A172 (cell line): ENCODE measurements at places on chromosomes 3 and 15. TPM values are rescaled to one million over a fixed set of nuclear protein-coding genes. Genes with fewer than 3 reads are reported as not detected.

GRCh38 chr3:142251951-142252350 is 26.6 kb upstream of the GK5 start:
- DNase-seq, result no peak

DNA sequence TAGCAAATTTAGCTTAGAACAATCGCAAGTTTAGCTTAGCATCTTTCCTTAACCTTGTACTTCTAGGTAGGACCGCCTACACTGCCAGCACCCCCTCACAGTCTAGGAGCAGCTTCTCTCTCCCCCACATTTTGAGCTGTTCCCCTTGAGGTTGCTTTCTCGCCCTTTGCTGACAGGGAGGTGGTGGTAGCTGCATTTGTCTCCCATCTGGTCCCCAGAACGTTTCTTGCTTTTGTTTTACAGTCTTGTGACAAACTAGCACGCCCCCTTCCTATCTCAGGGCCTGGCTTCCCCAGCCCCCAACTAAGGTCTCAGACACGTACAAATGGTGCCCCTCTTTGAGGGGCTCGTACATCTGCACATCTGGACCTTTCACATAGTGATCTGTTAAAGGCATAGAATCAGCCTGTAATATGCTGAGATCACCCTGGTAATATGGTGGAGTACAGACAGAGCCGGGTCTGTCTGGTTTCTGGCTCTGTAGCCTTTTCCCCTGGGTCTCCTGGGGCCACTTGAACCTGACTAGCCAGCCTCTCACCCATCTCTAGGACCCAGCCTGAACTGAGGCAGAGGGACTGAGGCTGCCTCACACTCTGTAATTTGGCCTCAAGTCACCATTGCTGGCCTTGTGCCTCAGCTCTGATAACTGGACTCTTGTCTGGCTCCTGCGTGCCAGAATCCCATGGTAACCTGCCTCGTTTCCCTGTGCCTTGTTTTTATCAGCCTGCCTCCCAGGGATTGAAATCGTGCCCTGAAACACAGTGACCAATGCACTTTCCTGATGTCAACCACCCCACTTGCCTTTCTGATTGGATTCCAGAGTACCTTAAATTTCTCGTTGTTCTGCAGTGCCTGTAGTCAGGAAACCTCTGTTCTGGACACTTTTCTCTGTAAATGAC is 27.7 kb downstream of the CRTC3 start:
- DNase-seq, result peak; percentile 18

DNA sequence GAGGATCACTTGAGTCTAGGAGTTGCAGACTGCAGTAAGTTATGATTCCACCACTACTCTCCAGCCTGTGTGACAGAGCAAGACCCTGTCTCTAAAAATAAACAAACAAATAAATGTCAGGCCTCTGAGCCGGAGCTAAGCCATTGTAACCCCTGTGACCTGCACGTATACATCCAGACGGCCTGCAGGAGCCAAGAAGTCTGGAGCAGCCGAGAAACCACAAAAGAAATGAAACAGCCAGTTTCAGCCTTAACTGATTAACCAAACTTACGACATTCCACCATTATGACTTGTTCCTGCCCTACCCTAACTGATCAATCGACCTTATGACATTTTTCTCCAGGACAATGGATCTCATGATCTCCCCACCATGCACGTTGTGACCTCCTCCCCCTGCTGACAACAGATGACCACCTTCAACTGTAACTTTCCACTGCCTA is 32.5 kb upstream of the ZKSCAN7 start:
- DNase-seq, result no peak

GRCh38 chr3:31185062-31185357 is 290.5 kb upstream of the GADL1 start:
- no peak for DNase-seq

DNA sequence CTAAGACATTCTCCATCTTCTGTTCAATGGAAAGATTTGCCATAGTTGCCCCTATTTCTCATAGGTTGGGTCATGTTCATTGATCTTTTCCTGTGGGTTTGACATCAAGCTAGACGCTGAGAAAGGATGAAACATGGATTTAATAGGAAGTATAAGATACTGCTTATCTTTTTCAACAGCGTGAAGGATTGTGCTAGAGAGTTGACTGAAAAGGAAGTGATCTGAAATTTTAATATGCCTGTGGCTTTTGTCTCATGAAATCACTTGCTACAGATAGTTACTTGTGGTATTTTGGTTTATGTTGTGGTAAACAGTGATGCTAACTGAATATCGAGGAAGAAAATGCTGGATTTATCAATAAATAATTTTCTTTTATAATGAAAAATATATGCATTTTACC is 442.9 kb downstream of the EDEM1 start:
- DNase-seq, result no peak

ZNF501 gene
- total RNA-seq, result not detected in 2 replicates

GRCh38 chr3:161104561-161105551 is at the start of gene B3GALNT1:
Gene B3GALNT1, minus strand, starts transcription at chr3:161105349. Its CDS starts 18,595 bp downstream, at chr3:161086754.
- DNase-seq, result peak; percentile 42

GRCh38 chr3:105385819-105386508 is 19.3 kb downstream of the ALCAM start:
- no peak for DNase-seq

ZNF860 gene
- total RNA-seq, result 2.3 and 3.2 TPM in 2 replicates

SCAANT1 gene
- not detected in 2 replicates for total RNA-seq

- DNase-seq, result peak; percentile 32
Measured at GRCh38 chr3:16801698-16802097, 83.1 kb upstream of the PLCL2 start.

GRCh38 chr3:50599716-50600118 is 11.9 kb downstream of the CISH start:
- DNase-seq, result no peak

DNA sequence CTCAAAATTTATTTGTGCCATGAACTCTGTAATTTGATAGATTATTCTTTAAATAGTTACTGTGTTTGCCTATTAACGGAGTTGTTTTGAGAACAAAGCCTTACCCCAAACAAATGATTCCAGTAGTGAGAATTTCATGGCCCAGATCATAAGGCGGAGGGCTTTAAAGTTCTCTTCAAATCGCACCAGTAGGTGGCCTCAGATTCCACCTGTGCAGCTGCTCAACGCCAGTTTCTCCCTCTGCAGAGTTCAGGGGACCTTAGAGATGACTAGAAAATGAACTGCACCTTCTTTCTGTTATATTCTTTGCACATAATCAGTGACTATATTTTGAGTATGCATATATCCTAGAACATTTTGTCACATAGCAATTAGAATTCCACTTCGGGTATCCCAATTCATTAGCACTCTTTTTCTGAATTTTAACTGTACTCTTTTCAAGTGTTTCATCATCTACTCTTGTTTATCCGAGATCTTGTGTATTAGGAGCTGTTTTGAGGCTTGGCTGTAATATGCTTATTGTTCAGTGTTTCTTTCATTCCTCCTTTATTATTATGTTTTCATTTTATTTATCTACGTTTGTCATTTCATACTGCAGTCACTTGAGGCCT is 232.6 kb upstream of the CHRM5 start:
- DNase-seq, result peak; percentile 35

DNA sequence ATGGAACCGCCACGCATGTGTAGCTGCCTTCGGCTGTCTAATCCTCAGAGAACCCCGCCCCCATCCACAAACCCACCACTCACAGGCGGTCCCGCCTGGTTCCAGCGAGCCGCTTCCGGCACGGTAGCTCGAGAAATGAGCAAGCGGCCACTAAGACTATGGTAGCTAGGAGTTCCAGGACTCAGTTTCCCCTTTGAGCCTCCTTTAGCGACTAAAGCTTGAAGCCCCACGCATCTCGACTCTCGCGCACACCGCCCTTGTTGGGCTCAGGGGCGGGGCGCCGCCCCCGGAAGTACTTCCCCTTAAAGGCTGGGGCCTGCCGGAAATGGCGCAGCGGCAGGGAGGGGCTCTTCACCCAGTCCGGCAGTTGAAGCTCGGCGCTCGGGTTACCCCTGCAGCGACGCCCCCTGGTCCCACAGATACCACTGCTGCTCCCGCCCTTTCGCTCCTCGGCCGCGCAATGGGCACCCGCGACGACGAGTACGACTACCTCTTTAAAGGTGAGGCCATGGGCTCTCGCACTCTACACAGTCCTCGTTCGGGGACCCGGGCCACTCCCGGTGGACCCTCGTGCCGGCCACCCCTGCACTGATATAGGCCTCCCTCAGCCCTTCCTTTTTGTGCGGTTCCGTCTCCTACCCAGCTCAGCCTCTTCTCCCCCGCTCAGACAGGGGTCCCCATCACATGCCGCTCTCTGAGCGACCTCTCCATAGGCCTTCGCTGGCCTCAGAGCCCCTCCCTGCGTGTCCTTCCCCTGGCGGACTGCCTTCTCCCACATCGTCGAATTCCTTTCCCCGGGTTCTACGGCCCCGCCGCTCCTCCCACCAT is at the start of gene RAB11A:
Gene RAB11A, plus strand, starts transcription at position 366 of the 828 bp plus-strand sequence. Its CDS starts 95 bp downstream, at position 461.
- peak; percentile 91 for DNase-seq

PAK6 gene
- total RNA-seq, result 0.17 and 0.43 TPM in 2 replicates

- no peak for DNase-seq
Measured at GRCh38 chr3:133937061-133937686, 41.5 kb upstream of the RAB6B start.

DNA sequence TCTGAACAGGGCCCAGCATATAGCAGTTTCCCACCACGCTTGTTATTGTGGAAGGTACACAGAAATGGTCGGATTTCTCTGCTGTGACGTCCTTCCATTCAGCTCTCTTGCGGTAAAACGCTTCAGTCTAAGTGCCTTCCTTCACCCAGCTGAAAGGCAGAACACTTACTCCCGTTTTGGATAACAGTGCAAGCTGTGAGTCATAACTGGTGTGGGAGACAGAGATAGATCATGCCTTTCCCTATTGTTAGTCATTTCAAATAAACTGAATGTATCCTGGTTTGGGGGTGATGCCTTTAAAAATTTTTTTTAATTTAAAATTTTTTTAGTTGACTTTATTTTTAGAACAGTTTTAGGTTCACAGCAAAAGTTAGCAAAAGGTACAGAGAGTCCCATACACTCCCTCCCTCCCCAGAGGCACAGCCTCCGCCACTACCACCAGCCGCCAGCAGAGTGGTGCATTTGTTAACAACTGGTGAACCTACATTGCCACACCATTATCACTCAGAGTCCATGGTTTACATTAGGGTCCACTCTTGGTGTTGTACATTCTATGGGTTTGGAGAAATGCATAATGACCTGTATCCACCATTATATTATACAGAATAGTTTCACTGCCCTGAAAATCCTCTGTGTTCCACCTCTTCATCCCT is 94.9 kb upstream of the NSMCE3 start:
- peak; percentile 64 for DNase-seq

DNA sequence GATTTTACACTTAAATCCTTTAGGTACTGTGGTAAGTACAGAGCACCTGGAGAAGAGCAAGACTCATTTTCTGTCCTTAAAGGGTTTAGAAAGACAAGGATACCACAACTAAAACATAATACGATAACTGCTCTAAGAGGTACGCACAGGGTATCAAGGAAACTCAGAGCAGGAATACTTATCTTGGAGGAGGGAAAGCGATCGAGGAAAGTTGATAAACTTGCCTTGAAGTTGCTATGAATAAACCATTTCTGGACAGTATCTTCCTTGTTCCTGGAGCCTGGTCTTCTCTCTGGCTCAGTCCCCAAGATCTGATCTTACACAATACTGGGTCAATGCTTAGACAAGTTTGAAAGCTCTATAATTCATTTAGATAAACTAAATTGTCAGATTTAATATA is 17.6 kb upstream of the GATM start:
- DNase-seq, result no peak

CTXN2 gene
- total RNA-seq, result 0.05 TPM in 1 of 2 replicates, not detected in the other

IGSF10 gene
- total RNA-seq, result 0.31 and 1.3 TPM in 2 replicates

GRCh38 chr3:53195602-53196574 is 34.9 kb downstream of the PRKCD start:
- no peak for DNase-seq

DNA sequence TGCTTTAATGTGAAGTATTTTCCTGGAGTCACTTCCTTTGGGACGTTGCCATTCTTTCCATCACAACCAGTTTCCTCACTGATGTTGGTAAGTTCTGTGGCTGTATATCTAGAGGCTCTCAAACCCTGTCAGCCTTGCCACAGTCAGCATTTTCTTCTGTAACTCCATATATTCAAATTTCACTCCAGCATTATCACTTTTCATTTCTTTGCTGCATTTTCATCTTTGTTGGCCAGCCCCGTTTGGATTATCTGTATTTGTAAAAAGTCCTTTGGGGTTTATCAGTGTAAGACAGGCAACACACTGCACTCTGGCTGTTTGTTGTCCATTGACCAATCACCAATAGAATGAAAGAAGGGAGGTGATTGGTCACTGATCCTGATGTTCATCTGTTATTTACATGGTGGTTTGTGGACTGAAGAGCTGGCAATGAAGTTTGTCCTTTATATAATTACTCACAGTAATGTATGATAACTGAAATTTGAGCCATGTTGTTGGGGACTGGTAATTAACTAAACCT is 20.3 kb downstream of the GMPS start:
- DNase-seq, result no peak

SLC28A2 gene
- total RNA-seq, result not detected in 2 replicates

DNA sequence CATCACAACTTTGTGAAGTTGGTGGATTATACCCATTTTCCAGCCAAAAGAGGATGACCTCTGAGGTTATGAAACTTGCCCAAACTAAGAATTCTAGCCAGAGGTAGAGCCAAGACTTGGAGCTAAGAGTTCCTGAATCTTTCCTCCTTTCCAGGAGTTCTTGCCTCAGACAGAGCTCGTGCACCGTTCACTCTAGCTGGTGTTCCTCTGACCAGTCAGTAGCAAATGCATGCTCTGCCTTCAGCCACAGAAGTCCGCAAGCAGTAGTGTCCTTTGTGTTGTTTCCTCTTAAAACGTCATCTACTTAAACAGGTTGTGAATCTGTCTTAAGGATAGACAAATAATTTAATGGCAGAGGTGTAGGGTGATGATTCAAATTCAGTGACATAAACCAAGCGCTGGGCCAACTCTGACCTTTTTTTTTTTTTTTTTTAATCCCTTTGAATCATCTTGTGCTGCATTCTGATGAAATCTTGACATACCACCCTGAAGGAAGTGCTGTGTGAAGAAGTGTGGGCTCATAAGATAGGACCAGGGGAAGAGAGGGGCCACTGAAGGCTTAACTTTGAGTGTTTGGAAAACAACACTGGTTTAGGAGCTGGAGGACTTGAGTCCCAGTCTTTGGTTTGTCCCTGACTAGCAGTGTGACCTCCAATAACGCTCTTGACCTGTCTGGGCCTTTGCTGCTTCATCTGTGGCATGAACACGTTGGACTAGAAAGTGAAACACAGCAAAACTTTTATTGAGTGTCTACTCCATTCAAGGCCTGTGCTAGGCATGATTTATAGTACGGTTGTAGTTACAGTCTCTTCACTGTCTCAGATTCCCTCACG is 53.4 kb downstream of the ITPR1 start:
- DNase-seq, result no peak

GRCh38 chr15:52340093-52340492 is 44.5 kb upstream of the MYO5C start:
- no peak for DNase-seq

MORC1 gene
- total RNA-seq, result not detected in 2 replicates

DNA sequence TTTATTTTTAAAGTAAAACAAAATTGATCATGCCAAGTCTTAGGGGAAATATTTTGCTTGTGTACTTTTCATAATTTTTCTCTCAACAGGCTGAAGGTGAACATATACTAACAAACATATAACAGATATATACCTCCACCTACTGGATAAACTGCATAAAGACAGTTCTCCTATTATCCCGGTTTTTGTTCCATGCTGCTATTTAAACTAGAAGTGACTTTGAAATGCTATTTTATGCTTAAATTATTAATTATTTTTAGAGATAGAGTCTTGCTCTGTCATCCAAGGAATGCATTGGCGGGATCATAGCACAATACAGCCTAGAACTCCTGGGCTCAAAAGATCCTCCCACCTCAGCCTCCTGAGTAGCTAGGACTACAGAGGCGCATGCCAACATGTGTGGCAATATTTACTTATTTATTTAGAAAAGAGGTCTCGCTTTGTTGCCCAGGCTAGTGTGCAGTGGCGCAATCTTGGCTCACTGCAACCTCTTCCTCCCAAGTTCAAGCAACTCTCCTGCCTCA is 49.8 kb downstream of the ST3GAL6 start:
- peak; percentile 48 for DNase-seq
